ENCODE measurements at places on chromosomes 6 and 20. TPM values are rescaled to one million over a fixed set of nuclear protein-coding genes. Genes with fewer than 3 reads are reported as not detected.

DNA sequence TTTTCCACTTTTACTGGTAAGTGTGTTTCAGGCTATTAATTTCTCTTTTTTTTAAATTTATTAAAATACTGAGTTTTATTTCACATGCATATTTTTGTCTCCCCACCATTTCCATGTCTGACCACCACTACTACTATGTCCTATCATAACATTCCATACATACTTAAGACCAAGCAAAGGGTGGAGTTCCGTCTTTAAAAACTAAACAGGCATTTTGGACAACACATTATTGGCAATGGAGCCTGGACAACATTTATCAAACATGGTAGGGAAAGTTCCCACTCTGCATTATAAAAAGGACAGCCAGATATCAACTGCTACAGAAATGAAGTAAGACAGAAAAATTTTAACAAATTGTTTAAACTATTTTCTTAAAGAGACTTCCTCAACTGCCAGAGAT lies 91.9 kb downstream of the LMBRD1 start:
- DNase-seq = no peak

RREB1 gene
- 0.50 TPM for polyA plus RNA-seq

- no peak for DNase-seq
Measured at GRCh38 chr6:128204616-128205015, 303.8 kb upstream of the THEMIS start.

MAP7 gene
- 1.5 TPM for polyA plus RNA-seq

CNR1 gene
- not detected for polyA plus RNA-seq

DNA sequence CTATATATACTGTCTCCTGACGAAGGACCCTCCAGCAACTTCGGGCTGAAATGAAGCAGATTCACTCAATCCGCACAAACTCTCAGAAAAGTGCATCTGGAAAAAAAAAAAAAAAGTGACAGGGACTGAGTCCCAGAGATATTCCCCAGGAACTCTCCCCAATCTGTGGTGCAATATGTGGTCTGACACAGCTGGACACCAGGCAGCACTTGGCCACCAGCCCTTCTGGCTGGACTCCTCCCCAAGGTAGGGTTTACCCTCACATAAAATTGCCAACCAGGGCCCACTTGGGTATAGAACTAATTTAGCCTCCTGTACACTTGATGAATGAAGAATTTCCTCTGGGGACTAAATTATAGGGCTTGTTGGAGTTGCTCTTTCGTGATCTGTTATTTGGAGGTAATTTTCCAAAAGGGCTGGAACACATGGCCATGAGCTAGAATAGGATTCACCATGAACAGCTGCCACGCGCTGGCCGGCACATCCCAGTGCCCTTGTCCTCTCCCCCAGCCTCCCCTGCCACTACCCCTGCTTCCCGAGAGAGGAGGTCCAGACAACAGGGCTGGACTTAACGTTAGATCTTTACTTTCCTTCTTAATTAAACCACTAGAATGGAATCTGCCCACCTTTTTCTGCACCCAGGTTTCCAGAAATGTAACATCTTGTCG lies 379.2 kb downstream of the BMP2 start:
- no peak for DNase-seq

DNA sequence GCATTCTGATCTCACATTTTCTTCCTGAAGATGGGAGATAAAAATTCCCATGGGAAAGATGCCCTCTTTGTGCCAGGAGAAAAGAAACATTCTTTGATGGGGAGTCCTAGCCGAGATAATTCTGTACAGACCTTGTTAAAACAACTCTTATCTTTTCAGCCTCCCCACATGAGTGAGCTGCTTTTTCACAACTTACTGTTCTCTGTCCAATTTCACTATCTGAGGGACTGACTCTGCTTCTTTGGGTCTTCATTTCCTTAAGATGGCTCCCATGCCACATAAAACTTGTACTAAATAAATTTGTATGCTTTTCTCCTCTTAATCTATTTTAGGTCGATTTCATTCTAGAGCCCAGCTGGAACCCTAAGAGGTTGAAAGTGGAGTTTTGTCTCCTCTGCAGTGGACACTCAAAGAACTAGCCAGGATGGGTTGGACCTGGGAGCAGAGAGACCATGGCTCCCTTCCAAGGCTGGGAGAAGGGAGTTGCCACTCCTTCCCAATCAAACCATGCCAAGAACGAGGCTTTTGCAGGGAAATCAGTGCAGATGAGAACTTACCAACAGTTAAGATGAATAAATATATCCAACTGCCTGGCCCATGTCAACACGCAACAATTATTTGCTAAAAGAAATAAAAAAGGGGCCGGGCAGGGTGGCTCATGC lies 285.8 kb upstream of the SULF2 start:
- no peak for DNase-seq

GLP1R gene
- polyA plus RNA-seq = not detected

DNA sequence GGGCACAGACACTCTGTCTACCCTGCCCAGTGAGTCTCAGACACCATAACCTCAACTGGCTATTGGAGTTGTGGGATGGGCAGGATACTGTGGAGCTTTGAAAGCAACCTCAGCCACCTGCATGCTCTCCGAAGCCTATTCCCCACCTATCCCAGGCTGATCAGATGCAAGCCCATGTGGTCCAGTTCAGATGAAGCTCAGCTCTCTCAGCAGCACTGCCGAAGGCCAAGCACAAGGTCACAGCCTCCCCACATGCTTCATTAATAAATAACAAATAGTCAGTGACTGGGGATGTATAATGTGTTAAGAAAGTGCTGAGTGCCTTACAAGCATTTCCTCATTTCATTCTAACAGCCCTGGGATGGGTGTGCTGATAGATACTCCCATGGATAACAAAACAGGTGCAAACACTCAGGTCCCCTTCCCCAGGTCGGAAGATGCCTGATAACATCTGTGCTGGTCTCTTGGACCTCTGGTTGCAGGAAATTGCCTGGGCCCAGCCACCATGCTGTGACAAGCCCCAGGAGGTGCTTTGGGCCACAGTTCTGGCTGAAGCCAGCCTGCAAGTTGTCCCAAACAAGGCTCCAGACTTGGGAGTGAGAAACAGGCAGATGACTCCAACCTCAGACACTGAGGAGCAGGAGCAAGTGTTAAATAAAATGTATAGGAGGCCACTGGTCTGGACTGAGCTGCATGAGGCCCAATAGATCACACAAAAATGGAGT lies 3.7 kb downstream of the ACSS1 start:
- DNase-seq = no peak

DNA sequence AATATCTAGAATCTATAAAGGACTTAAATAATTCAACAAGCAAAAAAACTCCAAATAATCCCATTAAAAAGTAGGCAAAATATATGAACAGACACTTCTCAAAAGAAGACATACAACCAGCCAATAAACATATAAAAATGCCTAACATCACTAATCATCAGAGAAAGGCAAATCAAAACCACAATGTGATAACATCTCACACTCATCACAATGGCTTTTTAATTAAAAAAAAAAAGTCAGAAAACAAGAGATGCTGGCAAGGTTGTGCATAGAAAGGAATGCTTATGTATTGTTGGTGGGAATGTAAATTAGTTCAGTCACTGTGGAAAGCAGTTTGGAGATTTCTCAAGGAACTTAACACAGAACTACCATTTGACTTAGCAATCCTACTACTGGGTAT lies 979.6 kb upstream of the MAP3K7 start:
- DNase-seq = no peak

C4A gene
- 0.17 TPM for polyA plus RNA-seq

SDC4 gene
- 1.2 TPM for polyA plus RNA-seq

DNA sequence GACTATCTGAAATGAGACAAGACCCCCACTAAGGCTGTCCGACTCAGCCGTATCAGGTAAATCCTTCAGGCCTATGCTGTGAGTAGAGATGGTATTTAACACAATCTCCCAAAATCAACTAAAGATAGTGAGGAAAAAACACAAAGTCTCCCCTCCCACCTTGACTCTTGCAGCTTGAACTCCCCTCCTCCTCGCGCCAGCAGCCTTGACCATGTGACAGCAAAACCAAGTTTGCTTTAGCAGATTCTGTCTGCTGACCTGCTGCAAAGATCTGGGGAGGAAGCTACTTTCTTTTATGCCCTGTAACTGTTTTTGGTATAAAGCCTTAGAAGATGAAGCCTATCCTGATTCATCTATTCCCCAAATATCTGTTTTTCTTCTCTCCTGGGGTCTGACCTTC lies 509.5 kb downstream of the CDH26 start:
- no peak for DNase-seq

DNA sequence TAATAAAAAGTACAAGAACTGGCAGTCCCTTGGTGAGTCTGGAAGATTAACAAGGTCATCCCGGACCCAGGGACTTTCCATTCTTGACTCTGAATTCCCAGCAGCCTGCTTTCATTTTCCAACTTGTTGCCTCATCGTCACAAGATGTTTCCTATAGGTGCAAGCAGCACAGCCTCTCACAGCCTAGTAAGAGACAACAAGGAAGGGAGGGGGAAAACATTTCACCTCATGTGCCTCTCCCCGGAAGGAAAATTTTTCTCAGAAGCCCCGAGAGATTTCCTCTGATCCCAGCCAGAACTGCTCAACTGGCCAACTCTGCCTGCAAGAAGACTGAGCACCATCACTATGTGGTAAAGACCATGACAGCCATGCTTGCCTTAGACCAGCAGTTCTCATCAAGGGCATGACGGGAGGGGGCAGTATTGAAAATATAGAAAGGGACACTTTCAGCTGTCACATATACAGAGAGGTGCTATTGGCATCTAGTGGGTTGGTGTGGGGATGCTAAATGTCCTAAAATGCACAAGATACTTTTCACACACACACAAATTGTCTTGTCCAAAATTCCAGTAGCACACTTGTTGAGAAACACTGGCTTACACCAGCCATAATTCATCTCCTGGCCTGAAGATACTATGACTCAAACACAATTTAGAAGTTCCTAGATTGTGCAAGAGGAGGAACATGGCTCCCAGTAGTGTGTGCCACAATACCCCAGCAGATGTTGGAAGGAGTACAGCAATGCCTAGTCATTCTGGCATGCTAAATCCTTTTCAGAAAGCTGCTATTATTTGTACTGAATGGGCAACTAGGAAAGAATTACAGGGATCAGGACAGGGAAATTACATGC lies 10.8 kb upstream of the WTAP start:
- DNase-seq = no peak

GRCh38 chr20:11676630-11677287 lies 240.9 kb upstream of the BTBD3 start:
- DNase-seq = no peak

GRCh38 chr6:164011321-164011720 lies 596.8 kb downstream of the QKI start:
- DNase-seq = no peak

DNA sequence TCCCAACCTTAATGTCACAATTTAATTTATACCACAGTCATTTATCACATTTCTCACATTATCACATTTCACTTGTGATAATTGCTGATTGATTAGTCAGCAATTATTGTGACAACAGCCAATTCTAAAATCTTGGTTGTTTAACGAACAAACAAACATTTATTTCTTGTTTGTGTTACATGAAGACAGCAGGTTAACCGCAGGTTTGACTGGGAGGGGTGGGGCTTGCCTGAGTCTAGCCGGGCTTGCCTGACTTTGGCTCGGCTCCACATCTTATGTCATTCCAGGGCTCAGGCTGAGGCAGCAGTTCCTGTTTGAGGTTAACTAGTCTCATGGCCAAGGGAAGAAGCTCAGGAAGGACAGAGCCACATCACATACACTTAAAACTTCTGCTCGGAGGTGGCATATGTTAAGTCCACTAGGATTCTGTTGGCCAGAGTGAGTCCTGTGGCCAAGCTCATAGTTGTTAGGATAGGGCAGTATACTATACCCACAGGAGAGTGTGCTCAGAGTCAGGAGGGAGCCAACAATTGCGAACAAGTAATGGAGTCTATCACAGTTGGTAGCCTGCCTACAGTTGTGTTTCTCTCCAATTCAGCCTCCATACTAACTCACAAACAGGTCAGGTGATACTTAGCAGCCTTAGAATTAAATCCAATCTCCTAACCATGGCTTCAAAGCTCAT lies 90.0 kb upstream of the IFNGR1 start:
- DNase-seq = no peak

LY6G6D gene
- not detected for polyA plus RNA-seq

CALHM4 gene
- not detected for polyA plus RNA-seq

GRCh38 chr6:44430326-44430725 lies 42.8 kb downstream of the CDC5L start:
- no peak for DNase-seq

DNA sequence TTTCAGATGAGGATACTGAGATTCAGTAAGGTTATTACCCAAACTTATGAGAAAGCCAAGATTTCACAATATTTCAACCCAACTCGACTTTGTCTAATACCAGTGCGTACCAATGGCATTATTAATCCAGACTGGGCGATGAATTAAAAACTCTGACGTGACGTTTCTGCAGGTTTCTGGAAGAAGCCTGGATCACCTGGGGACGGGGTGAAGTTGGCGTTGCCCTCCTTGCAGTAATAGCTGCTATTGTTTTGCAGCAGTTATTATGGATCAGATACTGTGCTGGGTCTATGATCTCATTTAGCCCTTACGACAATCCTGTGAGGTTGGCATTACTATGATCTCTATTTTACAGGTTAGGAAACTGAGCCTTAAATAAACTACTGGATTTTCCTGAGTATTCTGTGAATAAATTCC lies 569 bp upstream of the CDC5L start:
- DNase-seq = no peak

DNA sequence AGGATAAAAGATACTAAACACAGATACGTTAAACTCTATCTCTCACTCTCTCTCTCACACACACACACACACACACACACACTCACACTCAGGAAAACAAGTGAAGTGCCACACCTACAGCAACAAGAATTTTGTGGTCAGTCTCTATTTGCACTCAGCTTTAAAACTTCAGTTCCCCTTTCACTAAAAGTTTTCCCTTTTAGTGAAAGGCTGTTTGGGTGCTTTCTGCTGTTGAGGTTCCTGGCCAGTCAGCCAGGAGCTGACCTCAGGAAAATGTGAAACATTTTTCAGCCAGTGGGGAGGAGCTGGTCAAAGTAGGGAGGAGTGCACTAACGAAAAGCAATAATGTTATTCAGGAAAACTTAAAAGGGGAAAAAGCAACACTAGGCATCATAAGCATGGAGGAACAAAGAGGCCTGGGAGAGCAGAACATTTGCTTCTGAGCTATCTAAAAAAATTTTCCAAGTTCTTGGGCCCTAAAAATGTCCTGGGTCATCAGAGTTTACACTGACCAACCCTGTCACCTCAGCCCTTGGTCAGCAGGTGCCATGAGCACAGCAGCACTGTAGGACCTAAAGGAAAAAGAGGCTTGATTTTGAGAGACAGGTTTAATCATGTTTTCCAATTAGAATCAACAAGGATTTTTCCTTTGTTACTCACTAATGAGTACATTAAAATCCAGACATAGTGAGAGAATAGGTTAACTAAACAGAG lies 30.7 kb upstream of the NT5E start:
- no peak for DNase-seq

GRCh38 chr6:33845031-33845745 lies 41.4 kb upstream of the MLN start:
- DNase-seq = no peak

DNA sequence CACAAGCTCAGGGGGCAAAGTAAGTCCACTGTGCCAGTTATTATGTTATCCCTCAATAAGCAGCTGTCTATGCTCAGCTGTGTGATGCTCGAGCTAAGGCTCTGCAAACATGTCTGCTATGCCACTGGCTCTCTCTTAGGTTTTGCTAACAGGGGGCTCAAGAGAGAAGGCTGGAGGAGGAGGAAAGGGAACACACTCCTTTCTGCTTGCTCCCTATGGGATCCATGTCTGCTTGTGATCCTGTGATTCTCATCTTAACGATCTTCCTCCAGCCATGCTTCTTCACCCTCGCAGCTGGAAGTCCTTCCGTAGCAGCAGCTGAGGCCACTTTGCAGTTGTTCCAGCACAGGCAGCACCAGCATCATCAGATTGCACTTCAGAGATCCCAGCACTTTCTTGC lies 37.0 kb upstream of the IGF2R start:
- DNase-seq = no peak
